ENCODE measurements at places on chromosomes 1 and 21. TPM values are rescaled to one million over a fixed set of nuclear protein-coding genes. Genes with fewer than 3 reads are reported as not detected.

GRCh38 chr1:201511941-201512539 is 5.1 kb upstream of the CSRP1 start:
- DNase-seq: no peak

The C4BPB gene
- 1.4 TPM for total RNA-seq

The FCRL1 gene
- total RNA-seq: not detected

GRCh38 chr1:77399250-77400086 is 117.6 kb downstream of the AK5 start:
- no peak for DNase-seq

The CASQ1 gene
- total RNA-seq: not detected

The PRAMEF5 gene
- not detected for total RNA-seq

- DNase-seq: no peak
Measured at GRCh38 chr1:245247801-245248200, 93.0 kb downstream of the KIF26B start.

DNA sequence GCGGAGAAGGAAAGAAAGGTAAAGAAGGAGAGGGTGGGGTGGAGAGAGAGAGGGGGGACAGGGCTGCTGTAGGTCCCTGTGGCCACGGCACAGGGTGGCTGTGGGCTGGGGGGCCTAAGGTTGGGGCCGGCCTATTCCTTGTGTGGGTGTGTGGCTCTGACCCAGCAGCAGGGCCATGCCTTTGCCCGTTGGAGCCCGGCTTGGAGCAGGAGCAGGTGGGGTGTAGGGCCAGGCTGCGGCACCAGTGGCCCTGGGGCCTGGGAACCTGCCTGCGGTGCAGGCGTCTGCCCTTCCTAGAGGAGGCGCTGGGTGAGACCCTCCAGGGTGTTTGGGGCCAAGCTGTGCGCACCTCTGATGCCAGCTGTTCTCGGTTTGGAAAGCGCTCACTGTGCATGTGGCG is 19.7 kb upstream of the SUMO3 start:
- DNase-seq: no peak

The KIF21B gene
- total RNA-seq: 67.1 TPM

The ARHGAP29 gene
- 0.21 TPM for total RNA-seq

- DNase-seq: no peak
Measured at GRCh38 chr1:155831279-155831976, 25.6 kb downstream of the GON4L start.

GRCh38 chr1:21149855-21150432 is 26.8 kb downstream of the EIF4G3 start:
- DNase-seq: no peak

DNA sequence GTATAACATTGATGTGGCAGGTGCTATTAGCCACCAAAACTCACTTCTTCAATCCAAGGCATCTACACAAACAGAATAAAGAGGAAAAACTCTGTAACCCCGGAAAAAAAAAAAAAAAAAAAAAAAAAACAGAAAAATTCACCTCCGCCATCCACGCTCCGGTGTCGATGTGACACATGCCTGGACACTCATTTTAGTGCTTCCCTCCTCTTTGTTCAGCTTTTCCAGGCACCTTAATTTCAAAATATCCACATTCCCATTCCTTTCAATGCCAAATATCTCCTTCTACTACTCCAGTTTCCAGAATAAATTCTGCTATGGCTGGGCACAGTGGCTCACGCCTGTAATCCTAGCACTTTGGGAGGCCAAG is 5.8 kb upstream of the RERE start:
- DNase-seq: no peak

The CFHR3 gene
- not detected for total RNA-seq
